Astrocyte (in vitro differentiated cells and primary cell): ENCODE measurements at places on chromosomes 1 and 21. TPM values are rescaled to one million over a fixed set of nuclear protein-coding genes. Genes with fewer than 3 reads are reported as not detected.

The SH2D5 gene
- 4.0 and 5.9 TPM in 2 replicates for total RNA-seq

The PLPP3 gene
- total RNA-seq: 1.2 and 2.2 TPM in 2 replicates

The OR2L2 gene
- total RNA-seq: not detected in 2 replicates

The PLPPR4 gene
- total RNA-seq: 0.07 TPM in 2 replicates
